ENCODE measurements at places on chromosomes 12 and 14.

GRCh38 chr12:6057700-6058099, 66.8 kb downstream of the VWF start:
- DNase-seq, result no peak

- no peak for DNase-seq
Observed at GRCh38 chr12:7016958-7017571, 1.2 kb downstream of the LPCAT3 start.

DNA sequence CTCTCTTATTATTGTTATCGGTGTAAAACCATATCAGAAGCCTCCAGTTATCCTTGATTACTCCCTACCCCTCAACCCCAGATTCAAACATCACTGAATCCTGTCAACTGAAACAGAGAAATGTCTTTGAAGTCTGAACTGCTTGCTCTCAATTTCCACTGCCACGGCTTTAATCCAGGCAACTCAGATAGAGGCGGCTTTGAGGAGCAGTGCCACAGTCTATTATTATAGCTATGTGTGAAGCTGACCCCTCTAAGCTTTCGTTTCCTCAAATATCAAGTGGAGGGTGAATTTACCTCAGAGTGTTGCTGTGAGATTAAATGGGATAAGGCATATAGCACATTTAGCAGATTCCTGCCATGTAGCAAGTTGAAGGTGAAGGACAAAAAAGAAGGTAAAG, 49.0 kb upstream of the PDE3A start:
- DNase-seq, result no peak

- no peak for DNase-seq
Observed at GRCh38 chr12:47991106-47992061, 12.9 kb downstream of the COL2A1 start.

DNA sequence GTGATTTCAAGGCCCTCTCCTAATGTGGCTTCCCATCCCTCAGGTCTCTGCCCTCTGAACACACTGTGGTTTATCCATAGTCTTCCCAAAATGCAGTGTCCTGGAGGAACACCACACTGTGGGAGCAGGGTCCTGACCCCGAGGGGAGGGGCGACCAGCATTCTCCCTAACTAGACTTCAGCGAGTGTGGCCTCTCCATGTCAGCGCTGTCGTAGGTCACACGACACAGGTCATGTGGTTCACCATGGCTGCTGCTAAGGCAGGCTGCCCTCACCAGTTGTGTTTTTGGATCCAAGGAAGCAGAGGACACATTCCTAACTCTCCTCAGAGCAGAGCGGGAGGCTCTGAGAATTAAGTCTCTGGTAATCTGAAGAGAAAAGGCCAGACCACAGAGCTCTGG, 50.5 kb downstream of the SSH1 start:
- no peak for DNase-seq

DNA sequence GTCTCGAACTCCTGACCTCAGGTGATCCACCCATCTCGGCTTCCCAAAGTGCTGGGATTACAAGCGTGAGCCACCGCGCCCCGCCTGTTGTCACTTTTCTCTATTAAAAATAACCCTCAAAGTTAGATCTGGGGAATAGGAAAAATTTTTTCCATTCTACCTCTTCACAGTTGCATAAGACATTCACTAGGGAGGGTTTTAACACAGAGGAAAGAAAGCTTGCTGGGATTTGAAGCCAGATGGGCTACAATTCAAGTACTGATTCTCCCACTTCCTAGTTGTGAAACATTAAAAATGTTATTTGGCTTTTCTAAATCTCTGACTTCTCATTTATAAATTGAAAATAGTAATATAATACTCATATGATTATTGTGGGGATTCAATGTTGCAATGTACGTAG, 23.3 kb upstream of the SLC15A5 start:
- DNase-seq, result no peak
